ENCODE measurements at places on chromosomes 4 and X.
A peak's percentile ranks its signal among the peaks of the same experiment; 100 is the strongest.

DNA sequence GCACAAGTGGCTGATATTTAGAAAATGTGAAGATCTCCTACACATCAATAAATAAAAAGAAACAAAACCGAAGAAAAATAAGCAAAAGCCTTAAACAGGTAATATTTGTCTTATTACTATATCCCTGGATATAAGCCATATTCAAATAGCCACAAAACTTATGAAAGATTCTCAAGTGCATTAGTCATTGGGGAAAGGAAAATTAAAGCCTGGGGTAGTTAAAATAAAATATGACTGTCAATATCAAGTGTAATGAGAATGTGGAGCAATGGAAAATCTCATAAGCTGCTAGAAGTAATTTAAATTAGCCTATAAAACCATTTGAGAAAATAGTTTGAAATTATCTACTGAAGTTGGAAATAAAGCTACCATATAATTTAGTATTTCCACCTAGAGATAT, 399.9 kb downstream of the GASK1B start:
- DNase-seq, result no peak

DNA sequence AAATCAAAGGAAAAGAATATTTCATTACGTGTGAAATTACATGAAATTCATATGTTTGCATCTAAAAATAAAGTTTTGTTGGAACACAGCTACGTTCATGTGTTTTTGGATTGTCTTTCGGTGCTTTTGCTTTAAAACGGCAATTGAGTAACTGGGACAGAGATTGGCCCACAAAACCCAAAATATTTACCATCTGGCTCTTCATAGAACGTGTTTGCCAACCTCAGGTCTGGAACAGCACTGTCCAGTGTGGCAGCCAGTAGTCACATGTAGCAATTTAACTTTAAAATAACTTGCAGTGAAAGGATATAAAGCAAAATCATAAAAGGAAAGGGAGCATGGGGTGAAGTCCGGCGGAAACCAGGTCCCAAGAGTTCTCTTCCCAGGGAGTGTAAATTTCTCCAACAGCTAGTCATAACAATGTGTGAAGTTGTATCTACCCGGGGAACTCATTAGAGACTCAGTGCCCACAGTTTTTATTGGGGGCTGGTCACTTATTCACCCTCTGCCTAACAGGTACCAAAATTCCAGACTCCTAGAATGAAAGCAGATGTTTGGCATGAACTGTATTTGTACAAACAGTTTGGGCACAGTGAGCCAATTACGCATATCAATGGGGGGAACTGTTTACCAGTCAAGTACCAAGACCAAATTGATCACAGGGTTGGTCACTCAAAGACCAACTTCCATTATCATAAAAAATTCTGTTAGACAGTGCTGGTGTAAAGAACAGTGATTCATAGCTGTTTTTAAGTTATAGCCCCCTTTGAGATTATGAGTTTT, 10.3 kb downstream of the OCIAD1 start:
- DNase-seq, result no peak

DNA sequence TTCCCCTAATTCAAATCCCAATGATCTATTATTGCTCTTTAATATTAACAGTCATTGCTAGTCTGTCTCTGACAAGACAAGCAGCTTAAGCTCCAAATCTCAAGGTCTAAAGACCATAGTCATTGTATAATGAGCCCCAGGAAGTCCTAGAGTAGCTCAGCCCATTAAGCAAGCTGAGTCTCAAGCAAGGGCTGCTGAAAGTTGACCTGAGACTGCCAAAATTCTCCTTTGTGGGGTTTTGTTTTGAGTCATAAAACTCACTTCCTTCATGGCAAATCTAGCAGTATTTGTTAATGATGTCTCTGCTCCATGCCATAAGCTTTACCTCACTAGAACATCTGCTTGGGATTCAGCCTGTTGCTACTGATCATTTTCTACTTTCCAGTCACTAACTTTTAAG, 313.2 kb downstream of the ANTXR2 start:
- DNase-seq, result no peak

GRCh38 chr4:123866796-123867195, 470.2 kb downstream of the SPRY1 start:
- DNase-seq, result no peak

GRCh38 chrX:10129229-10129628, 27.5 kb upstream of the CLCN4 start:
- DNase-seq, result no peak

- no peak for DNase-seq
Measured at GRCh38 chr4:176939445-176939844, 146.7 kb upstream of the VEGFC start.

- no peak for DNase-seq
Measured at GRCh38 chrX:117196481-117196880, 733.7 kb upstream of the CT83 start.

DNA sequence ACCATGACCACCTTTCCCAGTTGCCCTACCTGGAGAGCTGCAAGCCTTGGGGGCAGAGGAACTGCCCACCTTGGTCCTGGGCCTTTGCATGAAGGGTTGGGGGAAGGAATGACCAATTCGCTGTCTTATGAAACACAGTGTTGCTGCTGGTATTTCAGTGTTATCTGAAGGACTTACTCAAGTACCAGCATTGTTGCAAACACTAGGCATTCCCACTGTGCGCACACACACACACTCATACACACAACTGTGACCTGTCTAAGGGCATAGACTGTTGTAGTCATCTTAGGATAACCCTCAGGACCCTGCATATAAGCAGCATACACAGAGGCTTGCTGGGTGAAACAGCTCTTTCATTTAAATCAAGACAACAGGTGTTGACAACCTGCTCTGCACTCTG, 210.9 kb downstream of the EVC2 start:
- DNase-seq, result no peak

DNA sequence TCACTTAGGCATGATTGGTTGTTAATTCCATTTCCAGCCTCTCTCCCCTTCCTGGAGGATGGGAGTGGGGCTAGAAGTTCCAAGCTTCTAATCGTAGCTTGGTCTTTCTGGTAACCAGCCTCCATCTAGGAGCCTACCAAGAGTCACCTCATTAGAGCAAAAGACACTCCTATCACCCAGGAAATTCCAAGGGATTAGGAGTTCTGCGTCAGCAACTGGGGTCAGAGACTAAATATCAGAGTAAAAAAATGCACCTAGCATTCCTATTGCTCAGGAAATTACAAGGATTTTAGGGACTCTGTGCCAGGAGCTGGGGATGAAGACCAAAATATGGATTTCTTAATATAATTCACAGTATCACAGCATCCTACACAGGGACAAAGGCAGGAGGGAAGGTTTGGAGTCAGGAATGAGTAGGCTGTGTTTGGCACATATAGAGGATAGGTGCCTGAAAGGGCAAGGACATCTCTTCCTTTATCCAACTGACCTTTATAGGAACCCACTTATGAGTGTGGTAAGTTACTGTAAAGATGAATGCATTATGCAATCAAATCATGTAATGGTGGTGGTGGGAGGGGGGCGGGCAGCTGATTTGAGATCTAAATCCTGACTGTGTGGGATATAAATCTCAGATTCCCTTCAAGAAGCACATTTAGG, 30.5 kb upstream of the LIMCH1 start:
- no peak for DNase-seq

DNA sequence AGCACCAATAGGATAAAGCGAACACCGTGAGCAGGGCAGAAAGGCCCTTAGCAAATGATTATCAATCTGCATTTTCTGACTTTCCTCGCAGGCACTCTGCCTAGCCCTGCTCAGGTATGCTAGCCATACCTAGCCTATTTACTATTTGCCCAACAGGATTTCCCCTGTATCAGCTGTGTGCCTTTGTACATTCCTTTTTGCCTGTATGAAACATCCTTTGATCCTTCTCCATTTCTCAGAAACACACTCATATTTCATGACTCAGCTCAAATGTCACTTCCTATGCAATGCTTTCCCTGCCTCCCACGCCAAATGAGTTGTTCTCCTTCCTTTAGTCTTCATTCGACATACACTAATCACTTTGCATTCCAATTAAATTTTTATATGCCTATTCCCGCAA, 37.2 kb downstream of the PCDH7 start:
- no peak for DNase-seq

DNA sequence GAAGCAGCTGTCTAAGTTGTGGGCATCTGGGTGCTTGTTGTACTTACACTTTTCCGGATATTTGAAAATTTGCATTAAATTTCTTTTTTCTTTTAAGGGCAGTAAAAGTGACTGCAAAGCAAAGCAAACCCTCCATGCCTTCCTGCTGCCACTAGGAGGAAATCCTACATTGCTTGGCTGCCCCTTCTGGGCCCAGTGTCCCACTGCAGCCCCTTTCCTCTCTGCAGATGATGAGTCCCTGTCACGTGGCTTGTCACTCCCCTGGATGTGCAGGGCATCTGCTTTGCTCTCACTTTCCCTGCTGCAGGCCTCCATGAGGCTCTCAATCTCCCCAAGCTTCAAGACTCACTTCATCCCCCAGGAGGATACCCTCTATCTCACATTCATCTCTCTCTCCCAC, 12.7 kb downstream of the TSR2 start:
- DNase-seq, result no peak

GRCh38 chr4:68451246-68452211, 4.3 kb downstream of the TMPRSS11E start:
- peak; percentile 13 for DNase-seq

DNA sequence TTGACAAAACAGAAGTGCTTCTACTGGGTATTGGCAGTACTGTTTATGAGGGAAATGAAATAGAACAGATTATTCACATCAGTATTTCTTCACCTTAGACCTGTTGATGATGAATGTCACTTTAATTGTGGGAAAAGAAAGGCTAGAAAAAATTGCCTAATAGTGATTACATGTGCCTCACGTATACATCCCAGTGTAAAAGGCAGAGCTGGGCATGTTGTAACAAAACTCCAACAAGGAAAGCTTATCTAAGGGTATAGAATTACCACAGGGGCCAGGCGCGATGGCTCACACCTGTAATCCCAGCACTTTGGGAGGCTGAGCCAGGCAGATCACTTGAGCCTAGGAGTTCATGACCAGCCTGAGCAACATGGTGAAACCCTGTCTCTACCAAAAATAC, 4.2 kb downstream of the PGM2 start:
- DNase-seq, result no peak

DNA sequence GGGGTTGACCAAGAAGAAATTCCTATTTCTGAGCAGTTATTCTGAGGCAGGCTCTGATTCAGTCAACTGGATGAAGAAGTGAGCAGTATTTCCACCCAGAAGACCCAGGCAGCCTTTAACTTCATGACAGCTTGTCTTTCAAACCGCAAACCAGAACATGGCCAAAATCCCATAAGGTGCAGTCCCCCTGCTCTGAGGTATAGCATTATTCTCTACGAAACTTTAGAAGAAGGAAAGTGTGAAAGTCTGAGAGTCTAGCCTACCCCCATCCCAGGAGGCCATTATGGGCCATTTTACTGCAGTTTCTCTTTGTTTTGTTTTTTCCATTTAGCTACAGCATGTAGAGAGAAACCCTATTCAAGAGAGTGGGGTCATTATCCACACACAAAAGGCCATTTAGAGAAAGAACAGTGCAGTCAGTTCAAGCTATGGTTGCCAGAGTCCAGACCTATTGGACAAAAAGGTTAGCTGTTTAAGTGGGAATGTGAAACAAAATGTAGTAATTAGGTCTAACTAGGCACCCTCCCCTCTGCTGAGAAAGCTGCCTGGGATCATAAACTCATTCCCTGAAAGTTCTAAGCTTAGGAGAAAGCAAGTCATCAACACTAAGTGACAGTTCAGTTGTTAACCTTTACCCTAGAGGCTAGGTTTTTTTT, 52.1 kb upstream of the RASGEF1B start:
- no peak for DNase-seq

- no peak for DNase-seq
Measured at GRCh38 chrX:7155163-7155562, 7.2 kb upstream of the PUDP start.

DNA sequence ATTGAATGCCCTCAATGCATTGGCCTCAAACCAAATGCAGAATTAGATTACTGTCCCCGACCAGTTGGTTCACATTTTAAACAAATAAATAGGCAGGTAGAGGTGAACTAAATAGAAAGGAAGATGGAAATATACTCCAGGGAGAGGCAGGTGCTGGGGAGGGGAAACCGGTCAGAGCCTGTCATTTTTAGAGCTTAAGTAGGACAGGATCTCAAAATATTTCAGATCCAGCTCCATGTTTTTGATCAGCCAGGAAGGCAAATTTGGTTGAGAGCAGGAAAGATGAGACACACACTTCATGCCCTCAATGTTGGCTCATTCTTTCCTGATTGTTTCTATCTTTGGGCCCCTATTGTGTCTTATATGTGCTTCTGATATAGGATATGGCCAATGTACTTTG, 206.7 kb downstream of the SHROOM3 start:
- DNase-seq, result no peak

- DNase-seq, result no peak
Measured at GRCh38 chr4:141853091-141853764, 216.8 kb downstream of the IL15 start.

GRCh38 chr4:32189130-32189529, 1469.0 kb downstream of the PCDH7 start:
- no peak for DNase-seq

DNA sequence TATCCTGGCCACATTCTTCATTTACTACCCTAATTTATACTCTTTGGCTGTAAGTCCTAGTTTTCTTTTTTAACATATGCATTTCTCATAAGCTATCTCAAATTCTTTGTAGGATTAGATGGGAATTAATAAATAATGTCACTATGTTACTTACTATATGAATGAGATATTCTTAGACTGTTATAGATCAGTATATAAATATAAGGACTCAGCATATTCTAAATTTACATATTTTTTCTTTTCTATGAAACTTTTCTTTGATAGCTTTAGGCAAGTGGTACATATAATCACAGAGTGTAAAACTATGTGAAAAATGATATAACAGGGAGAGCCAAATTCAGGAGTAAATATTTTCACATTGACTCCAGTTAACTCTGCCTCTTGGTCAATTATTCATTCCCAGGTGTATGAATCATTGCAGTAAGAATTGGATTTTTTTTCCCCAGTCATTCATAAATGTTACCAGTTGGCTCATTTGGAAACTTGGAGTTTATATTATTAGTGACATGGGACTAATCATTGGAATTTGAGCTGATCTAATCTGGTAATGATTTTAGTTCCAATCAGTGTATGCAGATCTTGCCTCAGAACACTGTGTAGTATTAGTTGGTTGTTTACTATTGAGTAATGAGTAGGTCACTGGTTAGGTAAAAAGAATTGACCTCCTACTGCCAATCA, 25.3 kb downstream of the FHIP1A start:
- no peak for DNase-seq

GRCh38 chr4:2646396-2647149, 109.6 kb downstream of the TNIP2 start:
- no peak for DNase-seq

GRCh38 chr4:13722649-13723048, 95.1 kb upstream of the BOD1L1 start:
- DNase-seq, result no peak

DNA sequence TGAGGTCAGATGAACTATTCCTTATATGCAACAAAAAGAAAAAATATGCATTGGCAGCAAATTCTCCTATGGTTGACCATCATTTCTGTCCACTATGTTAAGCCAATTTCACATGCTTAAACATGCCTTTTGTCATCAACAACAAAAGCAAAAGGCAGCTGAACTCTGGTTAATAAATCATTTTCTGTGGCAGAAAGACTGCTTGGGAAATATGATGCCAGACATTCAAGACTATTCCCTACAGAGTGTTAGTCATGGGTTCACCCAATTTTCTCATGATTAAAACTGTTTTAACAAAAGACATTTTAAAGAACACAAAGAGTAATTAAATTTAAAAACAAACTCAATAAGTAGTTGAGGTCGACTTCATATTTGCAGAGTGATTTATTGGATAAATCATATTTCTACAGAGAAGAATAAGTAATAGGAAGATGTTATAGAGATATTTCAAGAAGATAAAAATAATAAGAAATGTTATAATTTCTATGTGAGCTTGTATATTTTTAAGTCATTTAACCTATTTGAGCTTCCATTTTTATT, 890.6 kb downstream of the STPG2 start:
- no peak for DNase-seq

GRCh38 chrX:57367649-57368048, 81.1 kb downstream of the FAAH2 start:
- DNase-seq, result no peak
